ENCODE measurements at places on chromosomes 4 and X.

GRCh38 chr4:78529569-78530209 is 21.9 kb upstream of the ANXA3 start:
- no peak for DNase-seq

GRCh38 chr4:82430964-82431745 is 765 bp downstream of the ENOPH1 start:
- DNase-seq, result peak; percentile 60

DNA sequence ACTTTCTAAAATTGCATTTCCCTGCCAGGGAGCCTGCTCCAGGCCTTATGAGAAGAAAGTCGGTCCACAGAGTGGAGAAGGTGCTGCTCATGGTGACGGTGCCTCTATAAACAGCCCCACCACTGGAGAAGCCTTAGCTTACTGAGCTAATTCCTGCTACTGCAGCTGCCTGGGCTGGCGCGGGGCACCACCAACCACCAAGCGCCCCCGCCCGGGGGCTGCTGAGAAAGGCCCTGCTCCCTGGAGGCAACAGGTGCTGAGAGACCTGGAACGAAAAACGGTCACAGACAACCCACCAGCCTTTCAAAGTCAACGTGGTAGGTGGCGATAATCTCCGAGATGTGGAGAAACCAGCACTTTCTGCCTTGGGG is 2.9 kb downstream of the HCFC1 start:
- peak; percentile 74 for DNase-seq

- DNase-seq, result peak; percentile 99
Measured at GRCh38 chrX:17736856-17737709, at the start of gene SCML1. SCML1 (plus strand) TSS chrX:17737493; CDS start chrX:17744187, 6,694 bp downstream.

DNA sequence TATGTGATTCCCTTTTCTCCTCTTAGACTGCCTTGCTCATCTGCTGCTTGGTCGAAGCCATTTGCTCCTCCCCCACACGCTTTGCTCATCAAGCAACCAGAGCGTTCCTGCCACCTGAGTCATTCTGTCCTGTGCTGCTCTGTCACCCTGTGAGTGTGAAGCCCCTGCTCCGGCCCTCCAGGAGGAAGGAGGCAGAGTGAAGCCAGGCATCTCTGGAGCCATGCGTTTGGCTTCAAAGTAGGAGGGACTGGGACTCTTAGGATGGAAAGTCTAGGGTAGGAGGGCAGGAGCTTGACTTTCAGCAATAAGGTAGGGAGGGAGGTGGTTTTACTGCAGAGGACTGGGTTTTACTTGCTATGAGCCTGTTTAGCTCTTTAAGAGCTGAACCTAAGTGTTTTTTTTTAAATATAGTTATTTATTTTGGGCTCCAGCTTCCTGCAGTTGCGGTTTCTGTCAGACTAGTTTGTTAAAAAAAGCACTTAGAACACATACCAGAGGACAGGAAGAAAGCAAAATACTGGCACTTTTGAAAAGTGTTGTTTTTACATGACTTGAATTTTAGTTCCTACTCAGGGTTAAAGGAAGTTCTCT is 63.6 kb downstream of the SPINK2 start:
- DNase-seq, result peak; percentile 94

GRCh38 chr4:47692691-47693090 is 145.2 kb downstream of the CORIN start:
- DNase-seq, result no peak

DNA sequence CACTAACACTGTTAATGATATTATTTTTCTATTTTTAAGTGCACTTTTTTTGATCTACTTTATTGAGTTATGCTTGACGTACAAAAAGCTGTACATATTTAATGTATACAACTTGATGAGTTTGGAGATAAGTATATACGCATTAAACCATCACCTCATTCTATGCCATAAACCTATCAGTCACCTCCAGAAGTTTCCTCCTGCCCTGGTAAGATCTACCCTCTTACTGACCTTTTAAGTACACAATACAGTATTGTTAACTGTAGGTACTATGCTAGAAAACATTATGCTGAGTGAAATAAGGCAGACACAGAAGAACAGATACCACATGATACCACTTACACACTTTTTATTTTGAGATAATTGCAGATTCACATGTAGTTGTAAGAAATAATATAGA is 36.9 kb downstream of the INTS6L start:
- DNase-seq, result no peak

GRCh38 chr4:76607846-76608245 is 172.8 kb downstream of the SHROOM3 start:
- DNase-seq, result no peak

DNA sequence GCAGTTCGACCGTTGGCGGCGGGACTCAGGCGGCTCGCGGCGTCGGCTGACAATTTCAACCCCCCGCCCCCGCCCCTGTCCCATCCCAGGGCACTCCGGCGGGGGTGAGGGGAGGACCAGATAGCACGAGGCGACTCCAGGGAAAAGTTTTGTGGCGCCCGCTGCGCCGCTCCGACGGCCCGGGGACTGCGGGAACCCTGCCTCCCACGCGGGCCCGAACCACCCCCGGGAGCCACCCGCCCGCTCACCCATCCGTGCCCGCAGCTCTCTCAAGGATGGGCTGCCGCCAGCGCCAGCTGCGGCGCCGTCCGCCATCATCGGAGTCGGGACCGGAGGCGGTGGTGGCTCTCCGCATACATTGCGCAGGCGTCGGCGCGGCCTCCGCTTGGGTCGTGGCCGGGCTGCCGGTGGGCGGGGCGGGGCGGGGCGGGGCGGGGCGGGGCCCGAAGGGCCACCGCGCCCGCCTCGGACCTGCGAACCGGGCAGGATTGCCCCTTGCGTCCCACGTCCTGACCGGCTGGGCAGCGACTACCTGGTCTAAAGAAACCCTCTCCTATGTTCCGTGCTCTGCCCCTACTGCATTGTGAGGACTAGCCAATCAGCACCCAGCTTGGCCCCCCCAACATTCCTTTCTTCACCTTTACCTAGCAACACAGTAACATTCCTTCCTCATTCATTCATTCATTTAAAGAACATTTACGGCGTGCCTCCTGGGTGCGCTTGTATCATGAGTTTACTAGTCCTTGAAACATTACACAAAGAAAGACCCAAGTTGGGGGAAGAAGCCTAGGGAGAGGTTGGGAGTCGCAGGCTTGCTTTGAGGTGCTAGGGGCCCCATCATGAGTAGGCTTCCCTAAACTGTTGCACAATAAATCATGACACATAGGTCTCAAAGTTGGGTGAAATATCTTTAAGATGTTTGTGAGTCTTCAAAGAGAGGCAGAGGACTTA is at the start of gene MAP7D3:
TSS of gene MAP7D3 (minus strand) at position 360 of the 951 bp plus-strand sequence. CDS start at position 318, 42 bp downstream.
- peak; percentile 73 for DNase-seq

DNA sequence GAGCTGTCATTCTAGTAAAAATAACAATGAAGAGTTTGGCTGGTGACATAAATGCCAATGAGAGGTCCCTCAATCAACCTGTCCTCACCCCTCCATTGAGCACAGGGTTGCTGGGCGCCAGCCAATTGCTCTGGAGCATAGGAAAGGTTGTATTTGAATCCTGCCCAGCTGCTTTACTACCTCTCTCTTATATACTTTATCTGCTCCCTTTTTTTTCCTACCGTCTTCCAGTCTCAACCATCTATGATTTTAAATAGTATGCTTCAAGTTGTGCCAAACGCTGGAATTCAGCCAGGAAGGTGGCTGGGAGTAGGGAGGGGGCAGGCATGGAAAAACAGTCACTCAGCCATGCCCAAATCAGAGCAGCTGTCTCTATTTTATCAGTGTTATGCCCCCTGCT is 153.8 kb downstream of the NR3C2 start:
- no peak for DNase-seq

DNA sequence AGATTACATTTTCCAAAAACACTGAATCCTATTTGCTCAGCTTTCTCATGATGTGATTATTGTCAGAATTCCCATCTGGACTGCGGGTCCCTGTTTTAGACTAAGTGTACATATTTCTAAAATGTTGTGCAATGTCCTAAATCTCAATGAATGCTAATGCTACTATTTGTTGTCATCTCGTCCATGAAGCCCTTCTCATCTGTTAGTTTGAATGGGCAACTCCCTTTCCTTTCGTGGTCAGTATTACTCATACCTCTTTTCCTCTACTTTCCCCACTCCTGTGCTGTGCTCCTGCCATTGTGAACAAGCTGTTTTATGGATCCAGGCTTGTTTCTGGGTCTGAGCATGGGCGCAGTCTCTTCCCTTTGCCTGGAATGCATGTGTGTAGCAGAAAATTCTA is 91.0 kb downstream of the MID1 start:
- no peak for DNase-seq

- DNase-seq, result peak; percentile 35
Measured at GRCh38 chrX:48854898-48855297, 19.5 kb upstream of the PCSK1N start.

- DNase-seq, result no peak
Measured at GRCh38 chr4:41600243-41600912, 62.4 kb downstream of the LIMCH1 start.

- DNase-seq, result peak; percentile 15
Measured at GRCh38 chrX:119008110-119008744, 33.8 kb downstream of the LONRF3 start.

DNA sequence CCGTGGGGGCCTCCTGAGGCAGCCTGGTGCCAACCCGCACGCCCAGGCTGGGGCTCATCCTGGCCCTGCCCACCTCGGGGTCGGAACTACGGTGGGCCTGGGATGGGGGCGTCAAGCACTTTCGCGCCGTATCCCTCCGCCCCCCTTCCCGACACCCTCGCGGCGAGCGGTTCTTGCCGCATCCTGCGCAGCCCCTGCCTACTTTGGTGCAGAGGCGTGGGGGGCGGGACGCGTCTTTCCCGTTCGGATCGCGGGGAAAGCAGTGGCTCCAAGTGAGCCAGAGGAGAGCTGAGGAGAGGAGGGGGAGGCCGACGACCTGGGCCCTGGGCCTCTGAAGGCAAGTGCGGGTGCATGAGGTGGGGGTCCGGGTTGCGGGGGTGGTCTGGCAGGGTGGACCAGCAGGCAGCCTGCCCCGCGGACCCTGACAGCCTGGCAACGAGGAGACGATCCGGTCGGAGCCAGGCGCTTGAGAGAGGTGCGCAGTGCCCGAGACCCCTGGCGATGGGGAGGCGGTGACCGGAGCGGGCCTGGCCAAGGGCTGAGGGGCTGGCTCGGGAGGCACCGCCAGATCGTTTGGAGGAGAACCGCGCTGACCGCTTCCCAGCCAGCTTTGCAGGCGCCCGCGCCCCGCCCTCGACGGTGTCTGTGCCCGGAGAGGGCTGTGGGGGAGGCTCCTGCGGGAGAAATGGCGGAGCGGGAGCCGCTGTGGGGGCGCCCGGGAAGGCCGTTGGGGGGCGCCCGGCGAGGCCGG is at the start of gene GPRASP2:
TSS of gene GPRASP2 (plus strand) at position 233 of the 751 bp plus-strand sequence. CDS start 2,422 bp downstream, outside the sequence.
- DNase-seq, result peak; percentile 52

GRCh38 chr4:8473920-8474590 is 33.5 kb downstream of the TRMT44 start:
- no peak for DNase-seq

- DNase-seq, result no peak
Measured at GRCh38 chr4:139207247-139207646, 30.2 kb upstream of the ELF2 start.

DNA sequence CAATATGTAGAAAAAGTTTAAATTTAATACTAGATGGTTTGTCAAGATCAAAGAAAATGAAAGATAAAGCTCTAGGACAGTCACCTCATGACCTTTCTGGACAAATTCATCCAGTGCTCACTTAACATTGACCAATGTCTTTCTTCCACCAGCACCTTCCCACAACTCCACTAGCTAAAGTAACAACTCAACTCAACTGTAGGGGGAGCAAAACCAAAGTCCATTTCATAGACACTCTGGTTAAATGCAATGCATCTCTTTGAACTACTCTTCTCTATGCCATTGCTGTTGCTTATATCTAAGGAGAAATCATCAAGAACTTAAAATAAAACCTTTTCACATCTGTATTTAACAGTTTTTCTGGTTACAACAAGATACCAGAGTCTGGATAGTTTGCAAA is 25.1 kb downstream of the UGT2B4 start:
- no peak for DNase-seq

- no peak for DNase-seq
Measured at GRCh38 chrX:85504381-85504780, 124.9 kb upstream of the POF1B start.

- no peak for DNase-seq
Measured at GRCh38 chr4:30716681-30717207, 3.4 kb upstream of the PCDH7 start.

Data from ELF-1 (cell line).